Gastroesophageal sphincter (tissue), 4 donors: ENCODE measurements at places on chromosomes 2 and 18. TPM values are rescaled to one million over a fixed set of nuclear protein-coding genes. Genes with fewer than 3 reads are reported as not detected.

Gene IL37
- not detected for total RNA-seq

DNA sequence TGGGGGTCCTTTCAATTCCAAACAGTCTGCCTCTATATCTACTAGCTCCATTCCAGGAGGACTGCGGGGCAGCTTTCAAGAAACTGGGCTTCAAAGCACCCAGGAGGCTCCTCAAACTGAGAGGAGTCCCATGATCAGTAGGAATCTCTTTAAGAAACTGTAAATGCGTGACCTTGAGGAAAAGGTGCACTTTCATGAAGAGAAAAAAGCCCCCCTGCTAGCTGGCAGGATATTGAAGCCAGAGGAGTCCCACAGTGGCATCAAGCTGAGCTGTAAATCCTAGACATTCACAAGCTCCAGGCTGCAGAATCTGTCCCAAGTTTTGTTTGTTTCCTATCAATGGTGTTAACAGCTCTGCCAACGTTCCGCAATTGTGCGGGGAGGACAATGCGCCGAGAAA lies 790.1 kb downstream of the SLC4A3 start:
- ATAC-seq = no peak

Gene LINC00305
- total RNA-seq = not detected

GRCh38 chr2:220662431-220662830 lies 909.7 kb downstream of the EPHA4 start:
- no peak for ATAC-seq

DNA sequence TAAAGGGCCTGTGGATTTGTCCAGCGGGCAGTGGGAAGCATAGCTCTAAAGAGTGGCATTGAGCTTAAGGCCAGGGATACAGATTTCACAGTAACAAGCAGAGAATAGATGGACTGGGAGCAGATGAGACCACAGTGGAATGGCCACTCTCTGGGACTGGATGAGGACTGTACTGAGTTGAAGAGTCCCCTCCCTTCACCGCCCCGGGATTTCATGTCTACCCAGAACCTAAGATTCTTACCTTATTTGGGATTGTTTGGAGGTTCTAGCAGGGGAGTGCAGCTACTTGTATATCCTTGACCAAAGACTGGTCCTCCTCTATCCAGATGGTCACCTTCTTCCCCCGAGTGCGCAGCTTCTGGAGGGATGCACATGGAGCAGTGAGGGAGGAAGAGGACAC lies 28.0 kb upstream of the EFEMP1 start:
- ATAC-seq = no peak

Gene SLC5A7
- 1.6 TPM for total RNA-seq

DNA sequence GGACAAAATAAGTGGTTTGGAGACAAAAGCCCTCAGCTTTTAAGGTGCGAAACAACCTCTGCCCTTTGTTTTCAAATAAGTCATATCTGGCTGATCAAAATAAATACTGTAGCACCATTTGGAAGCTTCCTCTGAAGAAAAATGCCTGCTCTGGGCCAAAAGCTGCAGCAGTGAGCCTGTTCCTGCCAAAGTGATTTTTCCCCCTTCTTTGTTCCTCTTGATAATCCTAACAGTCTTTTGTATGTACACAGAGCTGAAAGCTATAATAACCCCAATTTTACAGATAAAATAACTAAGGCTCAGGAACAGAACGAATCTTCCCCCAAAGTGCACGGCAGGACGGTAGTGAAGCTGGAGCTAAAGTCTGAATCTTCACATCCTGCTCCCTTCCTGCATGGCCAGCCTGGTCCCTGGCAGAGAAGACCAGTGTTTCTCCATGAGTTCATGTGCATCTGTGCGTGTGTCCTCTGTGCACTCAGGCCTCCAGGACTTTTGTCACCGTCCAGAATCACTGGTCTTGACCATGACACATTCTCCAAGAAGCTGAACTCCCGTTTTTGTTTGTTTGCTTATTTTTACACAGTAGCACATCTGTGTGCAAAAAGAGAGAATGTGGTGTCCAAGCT lies 2114.1 kb upstream of the PIK3C3 start:
- no peak for ATAC-seq

Gene USP37
- 17.4 TPM for total RNA-seq

DNA sequence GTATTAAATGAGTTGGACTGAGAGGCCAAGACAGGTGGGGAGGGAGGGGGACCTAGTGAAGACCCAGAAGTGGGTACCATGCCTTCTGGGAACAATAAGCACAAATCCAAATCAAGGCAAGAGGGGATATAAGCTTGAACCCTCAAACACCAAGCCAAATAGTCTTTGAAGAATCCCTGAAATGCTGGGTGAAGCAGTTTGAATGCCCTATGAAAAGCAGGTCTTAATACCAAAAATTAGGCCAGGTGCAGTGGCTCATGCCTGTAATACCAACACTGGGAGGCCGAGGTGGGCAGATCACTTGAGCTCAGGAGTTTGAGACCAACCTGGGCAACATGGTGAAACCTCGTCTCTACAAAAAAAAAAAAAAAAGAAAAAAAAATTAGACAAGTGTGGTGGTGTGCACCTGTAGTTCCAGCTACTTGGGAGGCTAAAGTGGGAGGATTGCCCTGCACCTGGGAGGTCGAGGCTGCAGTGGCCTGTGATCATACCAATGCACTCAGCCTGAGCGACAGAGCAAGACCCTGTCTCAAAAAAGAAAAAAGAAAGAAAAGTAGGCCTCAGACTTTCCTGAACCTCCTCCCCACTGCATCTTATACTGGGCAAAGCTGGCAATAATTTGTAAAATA lies 3.5 kb downstream of the PCBP1 start:
- no peak for ATAC-seq

DNA sequence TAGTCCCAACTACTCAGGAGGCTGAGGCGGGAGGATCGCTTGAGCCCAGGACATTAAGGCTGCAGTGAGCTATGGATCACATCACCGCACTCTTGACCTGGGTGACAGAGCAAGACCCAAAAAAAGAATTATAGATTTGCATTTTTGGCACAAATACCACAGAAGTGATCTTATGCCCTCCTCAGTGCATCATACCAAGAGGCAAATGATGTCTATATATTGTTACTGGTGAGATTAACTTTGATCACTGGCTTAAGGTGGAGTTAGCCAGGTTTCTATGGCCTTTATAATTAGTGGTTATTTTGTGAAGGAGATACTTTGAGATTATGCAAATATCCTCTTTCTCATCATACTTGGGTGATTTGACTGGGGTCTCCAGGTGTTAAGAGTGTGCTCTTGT lies 22.1 kb upstream of the CATIP start:
- no peak for ATAC-seq

DNA sequence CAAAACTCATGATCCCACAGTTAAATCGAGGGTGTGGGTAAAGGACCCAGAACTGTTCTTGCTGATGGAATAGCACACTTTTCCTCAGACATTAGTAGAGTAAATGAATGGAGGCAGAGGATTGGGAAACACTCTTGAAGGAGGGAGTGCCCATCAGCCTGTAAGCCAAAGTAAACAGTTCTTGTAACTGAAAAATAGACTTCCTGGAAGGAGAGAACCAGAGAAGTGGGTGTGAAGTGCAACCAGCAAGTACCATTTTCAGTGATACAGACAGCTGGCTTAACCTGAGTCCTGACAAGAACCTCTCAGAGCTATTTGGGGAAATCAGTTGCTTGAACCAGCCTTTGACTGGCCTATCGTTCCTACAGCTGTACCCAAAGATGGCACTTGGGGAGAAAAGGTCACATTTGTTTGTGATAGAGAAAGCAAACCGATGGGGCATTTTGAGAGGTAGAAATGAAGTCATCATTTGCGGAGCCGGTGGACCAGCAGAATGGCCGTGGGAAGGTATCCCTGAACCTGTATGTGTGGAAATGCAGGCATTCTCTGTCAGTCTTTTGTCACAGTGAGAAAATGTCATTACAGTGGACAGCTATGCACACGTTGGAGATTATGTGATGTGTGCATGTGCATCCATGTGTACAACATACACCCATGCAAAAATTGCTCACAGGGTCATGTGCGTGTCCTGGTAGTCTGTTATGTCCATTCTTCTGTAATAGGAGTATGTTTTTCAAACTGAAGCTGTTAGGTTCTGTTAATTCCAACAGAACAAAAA lies 17.8 kb downstream of the CRIM1 start:
- peak; percentile 72 for ATAC-seq

GRCh38 chr2:232204457-232204931 lies 174.1 kb upstream of the ALPP start:
- ATAC-seq = peak; percentile 74

- no peak for ATAC-seq
Measured at GRCh38 chr2:85635011-85635410, 19.0 kb downstream of the USP39 start.

Gene COL3A1
- 389 TPM for total RNA-seq

DNA sequence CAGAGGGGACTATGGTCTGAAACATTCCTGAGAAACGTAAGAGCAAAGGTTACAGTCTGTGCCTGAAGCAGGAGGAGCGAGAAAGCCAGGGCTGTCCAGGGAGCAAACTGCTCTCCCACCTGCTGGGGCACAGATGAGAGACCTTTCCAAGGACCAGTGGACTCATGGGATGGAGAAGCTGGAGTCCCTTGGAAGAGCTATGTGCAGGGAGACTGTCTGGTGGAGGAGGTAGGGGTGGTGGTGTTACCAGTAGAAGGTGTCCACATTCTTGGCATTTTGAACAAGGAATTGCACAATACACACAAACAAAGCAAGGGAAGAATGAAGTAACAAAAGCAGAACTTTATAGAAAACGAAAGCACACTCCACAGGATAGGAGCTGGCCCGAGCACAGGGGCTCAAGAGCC lies 97.9 kb upstream of the CYRIA start:
- ATAC-seq = no peak

- ATAC-seq = no peak
Measured at GRCh38 chr18:12238826-12239225, 15.3 kb upstream of the CIDEA start.

GRCh38 chr2:230717600-230717999 lies 5.0 kb downstream of the CAB39 start:
- ATAC-seq = no peak

- no peak for ATAC-seq
Measured at GRCh38 chr2:75168186-75168585, 31.1 kb downstream of the TACR1 start.

DNA sequence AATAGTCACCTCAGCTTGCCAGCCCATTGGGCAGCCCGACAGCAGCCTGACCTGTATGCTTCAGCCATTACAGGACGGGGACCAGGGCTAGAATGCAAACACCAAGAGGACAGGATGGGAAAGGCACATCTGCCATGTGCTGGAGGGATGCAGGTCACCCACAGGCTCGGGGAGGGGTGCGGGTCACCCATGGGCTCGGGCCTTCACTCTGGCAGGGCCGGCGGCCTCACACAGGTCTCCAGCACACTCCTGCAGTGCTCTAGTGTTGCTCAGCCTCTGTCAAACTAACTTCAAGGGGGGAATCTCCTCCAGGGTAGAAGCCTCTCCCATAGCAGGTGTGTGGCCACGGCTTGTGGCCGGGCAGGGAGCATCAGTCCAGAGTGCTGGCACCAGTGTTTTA lies 222.5 kb downstream of the SEPTIN10 start:
- no peak for ATAC-seq

GRCh38 chr2:182667315-182667695 lies 48.8 kb upstream of the DNAJC10 start:
- ATAC-seq = no peak

- peak; percentile 61 for ATAC-seq
Measured at GRCh38 chr2:134154246-134154645, 99.6 kb upstream of the MGAT5 start.

Gene FOXI3
- total RNA-seq = not detected

DNA sequence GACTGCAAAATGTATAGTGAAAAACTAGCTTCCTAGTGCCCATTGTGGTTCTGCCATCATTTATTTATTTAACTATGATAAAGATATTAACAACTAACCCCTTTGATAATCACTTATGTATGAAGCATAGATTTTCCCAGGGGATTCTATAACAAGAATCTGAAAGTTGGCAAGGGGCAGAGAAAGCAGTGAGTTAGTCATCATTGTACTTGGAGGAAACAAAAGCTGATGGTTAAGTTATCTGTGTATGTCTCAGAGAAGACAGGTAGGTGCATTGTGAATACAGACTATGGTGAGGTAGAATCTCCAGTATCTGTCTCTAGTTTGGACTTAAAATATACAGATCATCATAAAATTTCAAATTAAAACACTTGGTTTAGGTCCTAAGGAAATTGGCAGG lies 2159.1 kb upstream of the CELF4 start:
- no peak for ATAC-seq

Gene GLI2
- total RNA-seq = 9.3 TPM

DNA sequence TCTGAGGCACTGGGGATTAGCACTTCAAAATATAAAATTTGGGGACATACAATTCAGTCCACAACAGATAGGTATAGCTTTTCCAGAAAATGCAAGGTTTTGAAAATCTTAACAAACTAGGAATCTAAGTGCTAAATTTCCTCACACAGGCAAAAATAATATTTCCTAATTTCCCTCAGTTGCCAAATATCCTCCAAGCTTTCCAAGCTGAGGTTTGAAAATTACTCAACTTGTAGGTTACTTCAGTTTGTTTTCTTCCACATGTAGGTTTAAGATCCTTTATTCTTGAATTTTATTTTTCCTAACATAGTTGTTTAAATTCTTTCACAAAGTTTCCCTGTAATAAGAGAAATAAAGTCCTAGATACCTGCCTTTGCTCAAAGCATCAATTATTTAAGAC lies 192.9 kb upstream of the NRXN1 start:
- ATAC-seq = no peak

GRCh38 chr2:47842846-47843245 lies 59.9 kb downstream of the MSH6 start:
- no peak for ATAC-seq

GRCh38 chr2:100302585-100302892 lies 19.8 kb downstream of the LONRF2 start:
- no peak for ATAC-seq

Gene GLB1L
- total RNA-seq = 9.7 TPM

Gene FAM110C
- total RNA-seq = 3.9 TPM

DNA sequence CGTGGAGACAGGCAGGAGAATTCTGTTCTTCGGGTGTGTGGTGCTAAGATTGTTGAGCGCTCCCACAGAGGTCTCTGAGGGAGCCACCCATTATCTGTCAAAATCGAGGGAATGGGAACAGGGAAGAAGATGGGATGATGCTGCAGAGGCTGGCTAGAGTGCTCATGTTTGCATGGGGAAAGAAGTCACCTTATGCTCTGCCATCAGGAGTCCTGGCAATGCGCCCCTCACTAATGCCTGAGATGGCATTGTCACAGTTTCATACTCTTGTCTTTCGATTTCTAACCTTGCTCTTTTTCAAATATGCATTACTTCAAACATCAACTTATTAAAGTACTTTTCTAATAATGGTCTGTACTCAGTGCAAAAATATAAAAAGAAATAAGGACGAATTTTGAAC lies 463.3 kb upstream of the CELF4 start:
- ATAC-seq = no peak

DNA sequence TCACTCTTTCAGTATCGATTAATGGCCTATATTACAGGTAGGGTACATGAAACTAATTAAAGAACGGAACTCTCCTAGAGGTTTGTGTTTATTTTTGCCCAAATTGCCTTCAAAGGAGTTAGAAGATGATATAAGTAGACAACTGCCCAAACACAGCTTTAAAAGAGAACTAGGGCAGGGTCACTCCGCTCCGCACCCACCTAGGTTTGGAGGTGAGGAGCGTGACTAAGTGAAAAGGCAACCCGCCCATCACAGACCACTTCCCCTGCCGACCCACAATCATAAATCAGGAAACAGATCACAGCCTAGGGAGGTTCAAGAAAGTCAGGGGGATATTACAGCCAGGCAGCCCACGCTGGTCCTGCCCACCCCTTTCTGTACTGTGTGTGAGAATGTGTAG lies 166.7 kb downstream of the C1D start:
- ATAC-seq = no peak
